ENCODE measurements at places on chromosomes 1 and 21.

- no peak for DNase-seq
Measured at GRCh38 chr1:198680174-198680875, 41.5 kb downstream of the PTPRC start.

- no peak for DNase-seq
Measured at GRCh38 chr1:205927676-205928075, 15.6 kb downstream of the SLC26A9 start.

- DNase-seq = peak; percentile 55
Measured at GRCh38 chr1:236083650-236084385, 18.9 kb upstream of the NID1 start.

DNA sequence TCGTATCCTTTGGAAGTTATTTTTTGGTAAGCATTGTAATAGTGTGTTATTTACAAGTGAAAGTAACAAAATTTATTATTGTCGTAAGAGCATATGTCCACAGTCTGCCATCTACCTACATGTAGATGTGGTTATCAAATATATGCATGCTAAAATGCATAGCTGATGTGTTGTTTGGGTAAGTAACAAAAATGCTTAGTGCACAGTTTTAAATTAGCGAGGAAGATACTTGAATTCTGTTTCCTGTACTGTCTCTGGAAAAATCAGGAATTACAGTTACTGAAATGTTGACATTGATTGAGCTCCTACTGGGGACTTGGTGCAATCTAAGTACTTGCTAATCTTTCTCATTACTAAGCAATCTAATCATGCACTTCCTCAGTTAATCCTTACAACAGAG is 14.3 kb downstream of the WDR64 start:
- DNase-seq = no peak

- DNase-seq = peak; percentile 93
Measured at GRCh38 chr1:23727362-23727811, 15.9 kb upstream of the ELOA start.

- DNase-seq = no peak
Measured at GRCh38 chr1:54678776-54679643, 36.7 kb upstream of the TTC4 start.

DNA sequence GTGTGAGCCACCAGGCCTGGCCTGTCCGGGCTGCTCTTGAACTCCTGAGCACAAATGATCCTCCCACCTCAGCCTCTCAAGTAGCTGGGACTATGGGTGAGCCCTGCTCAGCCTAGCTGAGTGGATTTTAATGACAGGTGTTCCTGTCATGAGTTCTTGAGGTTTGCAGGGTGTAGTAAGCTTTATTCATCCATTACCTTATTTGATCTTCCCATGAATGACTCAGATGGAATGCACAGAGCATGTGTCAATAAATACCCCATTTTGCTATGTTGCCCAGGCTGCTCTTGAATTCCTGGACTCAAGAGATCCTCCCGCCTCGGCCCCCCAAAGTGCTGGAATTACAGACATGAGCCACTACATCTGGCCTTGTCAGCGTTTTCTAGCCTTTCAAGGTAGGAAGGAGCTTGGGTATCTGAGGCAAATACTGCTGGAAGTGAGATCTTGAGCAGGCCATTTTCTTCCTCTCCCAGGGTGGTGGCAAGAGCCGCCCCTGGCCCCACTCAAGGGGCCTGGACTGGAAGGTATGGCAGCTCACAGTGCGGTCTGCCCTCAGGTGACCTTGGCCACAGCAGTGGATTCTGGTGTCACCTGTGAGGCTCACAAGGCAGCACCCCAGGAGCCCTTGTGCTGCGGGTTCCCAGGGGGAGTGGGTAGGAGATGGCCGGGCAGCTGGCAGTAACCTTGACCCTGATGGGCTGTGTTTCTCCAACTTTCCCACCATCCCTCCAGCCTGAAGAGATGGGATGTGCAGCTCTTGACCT is 20.0 kb downstream of the PIK3CD start:
- DNase-seq = peak; percentile 84
